ENCODE measurements at places on chromosomes 12 and 14.

- no peak for DNase-seq
Measured at GRCh38 chr12:46516238-46516932, 143.8 kb upstream of the SLC38A2 start.

- DNase-seq: no peak
Measured at GRCh38 chr12:39357041-39357440, 85.9 kb downstream of the KIF21A start.

- no peak for DNase-seq
Measured at GRCh38 chr12:11622876-11623281, 26.6 kb upstream of the ETV6 start.

DNA sequence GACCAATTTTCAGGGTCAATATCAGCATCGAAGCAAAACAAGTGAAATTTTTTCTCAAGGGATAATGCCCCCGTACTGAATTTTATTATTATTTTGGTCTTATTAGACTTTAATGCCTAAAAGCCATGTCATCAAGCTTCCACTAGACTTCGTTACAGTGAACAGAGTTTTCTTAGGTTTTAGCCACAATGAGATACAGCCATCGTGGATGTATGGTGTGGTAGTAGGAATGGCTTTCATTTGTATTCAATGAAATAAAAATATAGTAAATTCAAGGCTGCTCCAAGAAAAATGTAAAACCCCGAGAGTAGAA lies 11.7 kb downstream of the TAOK3 start:
- no peak for DNase-seq

DNA sequence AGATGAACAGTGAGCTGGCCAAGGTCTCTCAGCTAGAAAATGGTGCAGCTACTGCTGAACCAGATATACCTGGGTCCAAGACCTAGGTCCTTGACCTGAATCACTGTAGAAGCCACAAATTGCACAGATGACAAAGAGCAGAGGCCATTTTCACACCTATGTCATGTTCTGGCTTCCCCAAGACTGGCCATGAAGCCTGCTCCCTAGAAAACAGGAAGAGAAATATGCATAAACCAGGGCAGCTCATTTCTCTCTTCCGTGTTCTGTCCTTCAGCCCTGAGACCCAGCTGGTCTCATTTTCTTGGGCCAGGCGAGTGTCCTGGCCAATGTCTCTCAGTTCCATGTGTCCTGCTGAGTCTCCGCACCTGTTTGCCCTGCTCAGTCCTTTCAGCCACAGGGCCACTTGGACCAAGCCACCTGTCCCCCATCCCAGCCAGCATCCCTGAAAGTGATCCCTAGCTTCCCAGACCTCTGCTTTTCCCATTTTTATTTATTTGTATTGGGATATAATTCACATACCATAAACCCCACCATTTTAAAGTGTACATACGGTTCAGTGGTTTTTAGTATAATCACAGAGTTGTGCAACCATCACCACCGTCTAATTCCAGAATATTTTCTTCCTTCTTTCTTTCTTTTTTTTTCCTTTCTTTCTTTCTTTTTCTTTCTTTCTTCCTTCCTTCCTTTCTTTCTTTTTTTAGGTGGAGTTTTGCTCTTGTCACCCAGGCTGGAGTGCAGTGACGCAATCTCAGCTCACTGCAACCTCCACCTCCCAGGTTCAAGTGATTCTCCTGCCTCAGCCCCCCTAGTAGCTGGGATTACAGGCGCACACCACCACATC lies 27.0 kb downstream of the P2RX7 start:
- DNase-seq: no peak

DNA sequence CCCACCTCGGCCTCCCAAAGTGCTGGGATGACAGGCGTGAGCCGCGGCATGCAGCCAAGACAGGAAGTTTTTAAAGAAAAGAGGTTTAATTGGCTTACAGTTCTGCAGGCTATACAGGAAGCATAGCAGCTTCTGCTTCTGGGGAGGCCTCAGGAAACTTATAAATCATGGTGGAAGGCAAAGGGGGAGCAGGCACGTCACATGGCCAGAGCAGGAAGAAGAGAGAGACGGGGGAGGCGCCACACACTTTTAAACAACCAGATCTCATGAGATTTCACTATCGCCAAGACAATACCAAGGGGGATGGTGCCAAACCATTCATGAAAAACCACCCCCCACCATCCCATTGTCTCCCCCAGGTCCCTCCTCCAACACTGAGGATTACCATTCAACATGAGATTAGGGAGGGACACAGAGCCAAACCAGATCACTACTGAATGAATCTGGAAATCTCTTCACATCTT lies 14.1 kb downstream of the CCDC63 start:
- DNase-seq: no peak

GRCh38 chr14:91496790-91497189 lies 13.3 kb downstream of the PPP4R3A start:
- no peak for DNase-seq
